ENCODE measurements at places on chromosomes 7 and 10.
A peak's percentile ranks its signal among the peaks of the same experiment; 100 is the strongest.

- no peak for DNase-seq
Measured at GRCh38 chr7:2019711-2020511, 212.8 kb downstream of the MAD1L1 start.

- DNase-seq: no peak
Measured at GRCh38 chr7:43650457-43651052, 67.6 kb downstream of the STK17A start.

DNA sequence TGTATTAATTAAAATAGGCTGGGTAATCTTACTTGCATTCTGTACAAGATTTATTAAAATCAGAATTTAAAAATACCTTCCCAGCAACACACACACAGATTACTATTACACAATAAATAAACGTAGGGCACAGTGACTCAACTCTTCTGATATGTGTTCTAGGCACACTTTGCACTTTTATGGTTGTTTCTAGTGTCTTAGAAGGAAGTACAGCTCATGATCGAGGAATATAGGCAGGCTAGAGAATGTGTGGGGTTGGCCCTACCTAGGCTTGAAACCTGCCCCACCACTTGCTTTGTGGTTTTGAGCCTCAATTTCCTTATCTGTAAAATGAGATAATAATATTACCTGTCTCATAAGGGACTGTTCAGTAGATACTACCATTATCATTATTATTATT is 30.5 kb downstream of the ARMC3 start:
- DNase-seq: no peak

- no peak for DNase-seq
Measured at GRCh38 chr7:158795272-158795671, 34.0 kb downstream of the ESYT2 start.

- DNase-seq: no peak
Measured at GRCh38 chr7:92297736-92298135, 52.0 kb downstream of the ANKIB1 start.

DNA sequence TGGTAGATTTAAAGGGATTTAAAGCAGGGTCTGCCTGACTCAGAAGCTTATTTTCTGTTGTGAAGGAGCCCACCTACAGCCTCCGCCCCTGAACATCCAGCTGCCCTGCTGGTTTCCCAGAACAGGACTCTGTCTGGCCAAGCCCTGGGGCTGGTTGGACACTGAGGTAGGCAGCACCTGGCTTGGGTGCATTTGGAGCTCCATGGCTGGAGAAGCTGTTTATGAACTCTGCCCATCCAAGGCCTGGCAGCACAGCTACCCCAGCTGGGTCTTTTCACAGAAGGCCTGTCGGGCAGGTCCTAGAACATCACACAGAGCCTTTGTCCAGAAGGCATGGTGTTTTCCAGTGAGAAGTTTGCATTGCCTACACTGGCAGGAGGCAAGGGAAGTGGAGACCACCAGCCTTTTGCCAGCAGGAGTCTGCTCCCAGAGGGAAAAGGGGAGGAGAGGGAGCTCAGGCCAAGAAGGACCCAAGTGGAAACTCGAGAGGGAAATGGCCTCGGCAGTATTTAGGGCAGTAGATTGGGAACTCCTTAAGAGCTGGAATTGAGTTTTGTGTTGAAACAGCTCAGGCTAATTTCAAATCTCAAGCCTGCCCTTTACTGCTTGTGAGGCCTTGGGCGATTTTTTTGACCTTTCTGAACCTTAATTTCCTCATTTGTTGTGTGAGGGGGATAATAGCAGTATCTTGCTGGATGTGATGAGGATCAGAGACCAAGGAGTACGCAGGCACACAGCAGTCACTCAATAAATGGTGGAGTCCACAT is 12.3 kb upstream of the PDCD4 start:
- no peak for DNase-seq

DNA sequence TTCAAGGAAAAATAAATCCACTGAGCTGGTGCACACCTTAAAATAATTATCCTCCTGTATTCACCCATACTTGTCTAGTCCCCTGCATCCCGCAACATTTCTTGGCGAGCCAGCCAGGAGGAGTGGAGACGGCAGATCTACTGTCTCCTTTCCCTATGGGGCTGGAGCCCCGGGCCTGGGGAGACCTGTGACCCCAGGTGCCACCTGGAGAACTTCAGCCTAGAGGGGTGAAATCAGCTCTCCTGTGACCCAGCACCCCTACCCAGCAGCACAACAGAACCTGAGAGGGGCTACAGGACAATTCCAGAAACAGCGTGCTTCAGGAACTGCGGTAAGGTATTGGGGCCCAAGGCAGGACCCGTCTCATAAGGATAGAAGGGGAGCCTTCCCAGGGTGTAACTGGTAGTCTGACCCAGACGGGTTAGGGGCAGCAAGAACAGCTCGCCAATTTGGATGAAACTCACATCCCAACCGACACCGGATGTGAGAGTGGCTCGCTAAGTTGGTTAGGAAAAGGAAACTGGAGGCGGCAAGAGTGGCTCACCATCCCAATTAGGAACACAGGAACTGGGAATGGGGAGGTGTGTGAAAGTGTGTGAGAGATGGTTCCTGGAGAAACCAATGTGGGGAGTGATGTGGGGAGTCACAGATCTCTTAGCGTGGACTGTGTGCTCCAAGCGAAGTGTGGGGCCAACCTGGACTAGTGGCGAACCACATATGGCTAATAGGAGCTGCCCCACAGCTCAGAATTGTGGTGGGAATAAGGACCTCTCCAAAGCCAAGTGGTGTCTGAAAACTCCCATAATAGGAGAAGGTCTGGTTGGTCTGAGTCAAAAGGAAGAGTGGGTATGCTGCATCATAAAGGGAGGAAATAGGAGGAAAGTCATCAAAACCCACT is 15.1 kb upstream of the DENND2A start:
- no peak for DNase-seq

- peak; percentile 26 for DNase-seq
Measured at GRCh38 chr7:149459540-149460452, 1.1 kb downstream of the ZNF777 start.

DNA sequence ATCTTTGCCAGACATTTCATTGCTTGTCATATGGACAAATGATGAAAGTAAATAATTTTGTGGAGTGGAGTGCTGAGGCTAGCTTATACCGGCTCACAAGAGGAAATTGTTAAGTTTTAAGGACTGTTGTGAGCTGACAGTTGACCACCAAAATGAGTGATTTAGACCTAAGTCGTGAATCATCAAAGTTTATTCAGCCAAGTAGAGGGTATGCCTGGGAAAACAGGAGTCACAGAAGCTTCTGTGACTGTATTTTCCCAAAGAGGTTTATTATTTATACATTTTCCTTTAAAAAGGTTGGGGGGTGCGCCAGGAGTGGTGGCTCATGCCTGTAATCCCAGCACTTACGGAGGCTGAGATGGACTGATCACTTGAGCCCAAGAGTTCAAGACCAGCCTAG is 21.8 kb downstream of the MRPS24 start:
- no peak for DNase-seq
